ENCODE measurements at places on chromosomes 1 and 21.
A peak's percentile ranks its signal among the peaks of the same experiment; 100 is the strongest.

- DNase-seq: no peak
Measured at GRCh38 chr1:19439464-19440171, 45.7 kb downstream of the CAPZB start.

DNA sequence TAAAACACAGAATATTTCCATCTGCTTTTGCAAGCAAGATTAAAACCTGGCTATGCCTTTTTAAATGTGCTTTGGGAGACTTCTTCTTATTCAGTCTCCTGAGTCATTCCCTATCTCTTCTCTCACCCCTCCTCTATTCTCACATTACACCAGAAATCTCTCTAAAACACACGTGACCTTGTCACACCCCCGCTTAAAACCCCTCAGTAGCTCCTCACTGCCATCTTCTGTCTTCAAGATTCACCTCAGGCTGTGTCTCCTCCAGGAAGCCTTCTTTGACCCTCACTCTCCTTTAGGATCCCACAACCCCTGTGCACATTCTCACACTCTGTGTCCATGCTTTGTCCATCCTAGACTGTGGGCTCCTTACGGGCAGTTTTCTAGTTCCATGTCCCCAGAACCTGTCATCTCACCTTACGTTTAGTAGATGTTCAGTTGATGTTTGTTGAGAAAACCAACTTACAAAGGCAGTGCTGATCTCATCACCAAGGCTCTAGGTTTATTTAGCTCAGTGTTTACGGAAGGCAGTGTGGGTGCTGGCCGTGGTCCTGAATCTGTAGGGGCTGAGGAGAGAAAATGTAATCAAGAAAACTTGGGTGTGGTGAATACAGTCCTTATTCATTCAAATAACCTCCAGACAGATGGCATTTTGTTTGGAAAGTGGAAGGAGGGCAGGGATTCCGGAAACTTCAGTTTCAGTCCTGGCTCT is 143.5 kb downstream of the DMRTA2 start:
- DNase-seq: no peak

DNA sequence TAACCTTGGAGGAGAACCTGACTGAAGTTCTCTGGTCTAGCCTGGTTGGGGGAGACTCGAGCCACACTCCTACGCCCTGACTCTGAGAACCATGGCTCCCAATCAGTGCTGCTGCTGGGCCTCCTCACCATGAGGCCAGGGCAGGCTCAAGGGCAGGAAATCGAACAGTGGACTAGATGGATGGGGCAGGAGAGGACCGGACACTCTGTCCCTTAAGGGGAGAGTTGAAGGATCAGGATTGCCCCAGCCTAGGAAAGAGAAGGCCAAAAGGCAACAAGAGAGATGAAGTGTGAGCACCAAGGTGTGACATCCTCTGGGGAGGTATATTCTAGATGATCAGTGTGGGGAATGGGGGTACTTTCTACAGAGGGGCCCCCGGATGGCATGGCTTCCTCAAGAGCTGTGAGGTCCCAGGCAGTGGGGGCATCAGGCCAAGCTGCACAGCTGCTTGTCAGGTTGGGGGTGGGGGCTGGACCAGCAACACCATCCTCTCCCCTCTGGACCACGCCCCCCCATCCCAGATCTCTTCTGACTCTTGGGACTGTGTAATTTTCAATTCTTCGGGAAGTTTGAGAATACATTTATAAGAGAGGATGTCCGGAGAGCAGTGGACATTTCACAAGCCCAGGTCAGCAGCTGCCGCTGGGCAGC is 34.0 kb downstream of the MX1 start:
- DNase-seq: no peak

GRCh38 chr1:161998811-161999210 is 24.9 kb downstream of the OLFML2B start:
- DNase-seq: no peak

GRCh38 chr21:46157396-46157986 is 2.1 kb upstream of the FTCD start:
- DNase-seq: no peak

DNA sequence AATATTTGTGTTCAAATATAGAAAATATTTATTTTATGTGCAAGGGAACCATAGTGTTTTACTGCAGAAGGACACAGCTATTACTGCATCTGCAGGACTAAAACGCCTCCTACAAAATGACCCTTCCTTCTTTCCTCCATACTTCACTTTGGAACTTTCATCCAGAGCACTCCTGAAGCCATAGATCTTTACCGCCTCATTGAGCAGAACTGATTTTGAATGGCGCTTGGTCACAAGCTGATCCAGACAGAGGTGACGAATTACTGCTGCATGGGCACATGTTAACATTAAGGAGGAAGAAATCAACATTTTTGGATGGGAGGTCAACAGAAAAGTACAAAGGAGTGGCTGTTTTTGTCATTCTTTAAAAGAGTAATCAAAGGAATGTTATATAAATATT is 931.6 kb downstream of the NCAM2 start:
- no peak for DNase-seq

DNA sequence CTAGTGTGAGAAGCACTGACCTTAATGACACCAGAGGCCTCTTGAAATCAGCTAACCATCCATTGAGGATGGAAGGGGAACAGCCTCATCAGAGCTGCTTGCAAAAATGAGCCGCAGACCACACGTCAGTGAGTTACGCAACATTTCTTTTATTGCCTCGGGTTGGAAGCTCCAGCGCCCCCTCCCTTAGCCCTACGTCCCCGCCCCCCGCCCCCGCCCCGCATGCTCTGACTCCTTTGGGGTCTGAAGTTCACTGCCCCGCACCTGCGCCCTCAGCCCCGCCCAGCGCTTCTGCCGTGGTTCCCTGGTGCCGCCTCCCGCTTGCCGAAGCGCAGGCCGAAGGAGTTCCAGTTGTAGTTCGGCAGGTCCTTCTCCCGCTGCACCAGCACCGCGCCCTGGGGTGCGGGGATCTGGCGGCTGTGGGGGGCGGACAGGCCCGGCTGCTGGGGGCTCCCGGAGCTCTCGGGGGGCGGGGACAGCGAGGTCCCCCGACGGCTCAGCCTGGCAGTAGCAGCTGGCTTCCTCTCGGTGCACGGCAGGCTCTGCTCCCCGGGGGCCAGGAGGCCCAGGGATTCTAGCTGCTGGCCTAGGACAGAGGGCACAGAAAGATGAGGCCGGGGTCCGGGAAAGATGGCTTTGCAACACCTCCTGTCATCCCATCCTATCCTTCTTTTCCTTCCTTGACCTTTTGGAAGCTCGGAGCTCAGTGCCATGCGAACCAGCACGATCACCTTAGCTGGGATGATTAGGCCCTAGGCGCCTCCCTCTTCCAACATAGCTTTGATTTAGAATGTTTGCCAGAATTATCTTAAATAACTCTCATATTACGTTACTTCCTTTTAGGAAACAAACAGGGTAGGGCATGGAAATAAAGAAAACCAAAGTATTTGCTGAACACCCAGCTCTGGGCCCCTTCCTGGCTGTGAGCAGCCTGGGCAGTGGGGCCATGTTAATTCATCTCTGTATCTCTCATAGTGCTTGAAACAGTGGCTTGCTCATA is 5.8 kb downstream of the KISS1 start:
- peak; percentile 23 for DNase-seq

- DNase-seq: no peak
Measured at GRCh38 chr1:97013136-97013535, 291.6 kb downstream of the PTBP2 start.

DNA sequence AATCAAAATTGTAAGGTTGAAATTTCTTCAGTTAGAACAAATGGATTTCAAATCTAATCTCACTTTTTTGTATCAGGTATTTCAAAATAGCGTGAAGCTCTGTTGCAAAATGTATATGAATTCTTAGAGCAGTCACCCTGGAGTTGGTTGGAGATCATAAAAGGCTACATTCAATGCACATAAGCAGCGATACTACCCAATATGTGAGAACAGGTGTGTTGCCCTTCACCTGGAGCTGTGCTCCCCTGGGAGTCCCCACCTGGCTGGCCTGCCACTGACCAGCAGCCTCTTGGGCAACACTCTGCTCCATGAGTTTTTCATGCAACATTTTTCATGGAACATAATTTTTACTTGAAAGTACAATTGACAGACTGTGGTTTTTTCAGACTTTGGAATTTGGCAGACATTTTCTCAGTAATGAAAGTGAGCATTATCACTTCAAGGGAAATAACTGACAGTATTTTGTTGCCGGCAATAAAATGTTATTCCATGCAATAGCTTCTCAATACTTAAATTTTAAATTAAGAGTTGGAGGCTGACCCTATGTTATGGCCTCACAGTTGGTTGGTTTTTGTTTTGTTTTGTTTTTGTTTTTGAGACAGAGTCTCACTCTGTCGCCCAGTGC is 95.1 kb downstream of the ST3GAL3 start:
- DNase-seq: no peak

GRCh38 chr1:240107058-240107684 is 15.5 kb downstream of the FMN2 start:
- no peak for DNase-seq

Data from stimulated activated CD4-positive, alpha-beta T cell treated with anti-CD3 and anti-CD28 coated beads, Interleukin-15, amount 100 ng/mL, for 24 hours (primary cell).